Activated naive CD4-positive, alpha-beta T cell treated with Interleukin-2 at 50 U/mL for 16 hours (primary cell): ENCODE measurements at places on chromosomes 3 and 15.

GRCh38 chr3:100033184-100033583, 81.1 kb downstream of the FILIP1L start:
- no peak for DNase-seq

GRCh38 chr15:41967506-41968206, 4.7 kb downstream of the EHD4 start:
- DNase-seq: no peak

- no peak for DNase-seq
These were observed 44.7 kb upstream of the INO80 start for GRCh38 chr15:41160639-41161315.

- DNase-seq: no peak
These were observed 21.3 kb upstream of the BNC1 start for GRCh38 chr15:83305704-83306291.

DNA sequence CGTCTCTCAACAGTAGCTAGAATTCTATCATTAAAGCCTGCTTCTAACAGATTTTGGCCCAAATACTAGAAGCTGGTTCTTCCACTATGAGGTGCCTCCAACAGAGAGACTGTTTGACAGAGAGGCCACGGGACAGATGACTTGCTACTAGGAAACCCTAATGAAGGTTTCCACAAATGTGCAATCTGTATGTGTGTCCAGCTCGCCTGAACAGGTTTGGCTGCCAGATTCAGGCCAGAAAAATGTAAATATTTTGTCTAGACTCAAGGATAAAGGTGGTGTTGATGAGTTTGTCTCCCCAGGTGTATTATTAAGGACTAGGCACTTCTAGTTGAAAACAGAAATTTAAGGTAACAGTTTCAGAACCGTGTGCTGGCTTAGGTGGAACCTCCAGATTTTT, 91.6 kb upstream of the TRIM42 start:
- no peak for DNase-seq

- DNase-seq: no peak
These were observed 306.4 kb upstream of the STT3B start for GRCh38 chr3:31226346-31226745.

- DNase-seq: no peak
These were observed 67.9 kb downstream of the PRICKLE2 start for GRCh38 chr3:64157150-64158035.

- DNase-seq: no peak
These were observed 18.6 kb upstream of the DNAAF4 start for GRCh38 chr15:55526559-55527036.

- DNase-seq: no peak
These were observed 15.4 kb downstream of the CHRD start for GRCh38 chr3:184395320-184395660.

GRCh38 chr3:133949438-133949837, 53.8 kb upstream of the RAB6B start:
- DNase-seq: no peak

DNA sequence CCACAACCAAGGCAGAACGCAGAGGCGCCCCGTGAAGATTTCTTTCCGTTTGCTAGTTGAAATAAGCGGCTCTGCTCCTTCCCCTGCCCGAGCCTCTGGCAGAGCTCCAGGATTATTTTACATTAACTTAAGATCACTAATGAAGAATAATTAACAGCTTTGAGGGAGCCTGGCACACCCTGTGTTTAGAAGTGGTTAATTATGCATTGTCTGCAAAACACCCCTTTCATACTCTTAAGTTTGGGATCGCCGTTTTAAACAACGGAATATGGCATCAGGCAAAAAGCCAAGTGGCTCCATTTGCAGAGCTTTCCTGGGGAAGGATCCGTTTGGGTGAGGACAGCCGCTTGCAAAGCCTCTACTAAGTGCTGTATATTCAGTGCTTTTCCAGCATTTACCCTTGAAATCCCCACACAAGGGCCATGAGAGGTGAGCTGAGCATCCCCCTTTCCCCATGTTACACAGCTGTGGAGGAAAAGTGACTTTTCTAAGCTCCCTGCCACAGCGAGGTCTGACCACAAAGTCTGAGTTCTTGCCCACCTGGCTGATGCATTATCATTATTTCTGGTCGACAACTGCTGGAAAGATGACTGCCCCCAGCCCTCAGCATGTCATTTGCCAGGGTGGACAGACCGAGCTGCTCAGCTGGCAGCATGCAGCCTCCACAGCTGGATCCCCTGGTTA, 33.9 kb downstream of the IQSEC1 start:
- DNase-seq: no peak

DNA sequence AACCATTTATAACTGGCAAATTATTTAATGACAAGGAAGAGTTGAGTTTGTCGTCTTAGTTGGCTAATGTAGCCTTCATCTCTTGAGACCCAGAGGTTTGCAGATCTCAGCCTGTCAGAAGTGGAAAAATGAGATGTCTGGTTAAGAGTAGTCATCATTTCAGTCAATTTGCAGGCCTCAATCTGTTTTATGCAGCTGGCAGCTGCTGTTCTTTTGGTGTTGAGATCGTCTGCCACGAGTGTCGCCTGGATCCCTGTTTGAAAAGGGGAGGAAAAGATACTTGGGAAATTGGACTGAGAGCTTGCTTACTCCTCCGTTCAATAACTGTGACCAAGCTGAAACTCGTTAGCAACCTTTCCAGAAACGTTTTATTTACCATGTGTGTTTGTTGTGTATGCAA, 2.3 kb downstream of the PHLDB2 start:
- DNase-seq: no peak

DNA sequence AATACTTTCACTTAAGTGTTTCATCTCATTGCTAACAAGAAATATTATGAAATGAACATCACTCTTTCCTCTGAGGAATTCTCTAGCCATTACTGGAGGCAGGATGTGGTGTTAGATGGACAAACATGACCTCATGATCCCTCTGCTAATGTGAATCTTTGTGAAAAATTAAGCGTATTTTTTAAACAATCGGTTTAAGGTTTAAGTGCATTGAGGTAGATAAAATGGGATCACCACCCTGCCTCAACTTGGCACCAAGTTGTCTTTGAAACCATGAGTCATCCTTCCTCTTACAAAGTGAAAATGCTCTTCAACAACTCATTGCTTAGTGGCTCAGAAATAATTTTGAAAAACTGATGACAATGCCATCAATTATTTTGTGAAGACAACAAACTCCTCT, 76.0 kb upstream of the DCBLD2 start:
- no peak for DNase-seq

DNA sequence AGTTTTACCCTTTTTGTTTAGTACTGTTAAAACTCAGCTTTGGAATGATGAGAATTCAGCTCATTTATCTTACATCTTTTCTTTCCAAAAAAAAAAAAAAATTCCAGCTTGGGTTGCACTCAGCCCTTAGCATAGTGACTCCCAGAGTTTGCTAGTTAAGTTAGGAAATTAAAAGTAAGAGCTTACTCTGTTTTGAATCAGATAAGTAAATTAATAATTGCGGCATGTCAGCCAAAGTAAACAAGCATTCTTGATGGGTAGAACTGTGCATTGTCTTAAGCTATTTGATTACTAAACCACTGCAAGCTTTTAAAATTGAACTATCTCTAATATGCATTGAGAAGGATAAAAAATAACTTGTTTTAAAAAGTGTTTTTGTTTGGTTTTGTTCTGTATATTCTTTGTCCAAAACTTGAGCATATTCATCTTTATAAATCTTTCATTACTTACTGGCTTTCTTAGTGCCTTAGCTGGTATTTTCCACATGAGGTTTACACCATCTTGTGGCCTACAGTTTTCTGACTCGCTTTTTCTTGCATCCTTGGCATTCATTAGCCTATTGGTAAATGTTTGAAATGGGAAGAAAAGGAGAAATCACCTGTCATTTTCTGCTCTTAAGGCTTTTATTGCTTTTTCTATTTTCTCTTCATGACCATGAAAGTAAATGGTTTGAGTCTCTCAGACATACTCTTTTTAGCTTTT, 107.6 kb downstream of the FILIP1L start:
- DNase-seq: no peak

GRCh38 chr15:86555939-86556338, 476.3 kb downstream of the AGBL1 start:
- no peak for DNase-seq

GRCh38 chr3:189349772-189350171, 178.0 kb downstream of the TPRG1 start:
- no peak for DNase-seq

DNA sequence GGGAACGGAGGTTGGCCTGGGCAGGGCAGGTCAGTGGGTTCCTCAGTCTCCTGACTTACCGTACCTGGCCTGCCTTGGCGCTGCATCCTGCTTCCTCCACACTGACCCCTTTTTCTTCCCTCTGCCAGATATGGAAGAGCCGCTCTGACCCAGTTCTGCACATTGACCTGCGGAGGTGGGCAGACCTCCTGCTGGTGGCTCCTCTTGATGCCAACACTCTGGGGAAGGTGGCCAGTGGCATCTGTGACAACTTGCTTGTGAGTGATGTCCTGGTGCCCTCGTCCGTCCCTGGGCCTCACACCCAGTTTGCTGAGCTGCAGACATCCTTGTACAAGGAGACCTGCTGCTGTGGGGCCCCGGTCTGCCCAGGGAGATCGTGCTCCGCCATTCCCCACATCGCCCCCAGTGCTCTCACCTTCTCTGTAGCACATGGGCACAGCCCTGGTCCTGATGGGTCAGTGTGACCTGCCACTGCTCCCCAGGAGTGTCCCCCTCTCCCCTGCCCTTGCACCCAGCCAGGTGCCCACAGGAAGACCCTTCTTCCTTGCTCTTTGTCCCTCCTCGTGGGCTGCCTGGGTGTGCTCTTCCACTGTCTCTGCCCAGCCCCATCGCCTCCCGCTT, 21.0 kb downstream of the PPCDC start:
- DNase-seq: no peak

GRCh38 chr3:170277833-170278580, 55.8 kb downstream of the PRKCI start:
- no peak for DNase-seq

GRCh38 chr15:34124651-34125050, 22.8 kb downstream of the PGBD4 start:
- no peak for DNase-seq

- DNase-seq: no peak
These were observed 473.3 kb downstream of the CADM2 start for GRCh38 chr3:85432081-85432480.

DNA sequence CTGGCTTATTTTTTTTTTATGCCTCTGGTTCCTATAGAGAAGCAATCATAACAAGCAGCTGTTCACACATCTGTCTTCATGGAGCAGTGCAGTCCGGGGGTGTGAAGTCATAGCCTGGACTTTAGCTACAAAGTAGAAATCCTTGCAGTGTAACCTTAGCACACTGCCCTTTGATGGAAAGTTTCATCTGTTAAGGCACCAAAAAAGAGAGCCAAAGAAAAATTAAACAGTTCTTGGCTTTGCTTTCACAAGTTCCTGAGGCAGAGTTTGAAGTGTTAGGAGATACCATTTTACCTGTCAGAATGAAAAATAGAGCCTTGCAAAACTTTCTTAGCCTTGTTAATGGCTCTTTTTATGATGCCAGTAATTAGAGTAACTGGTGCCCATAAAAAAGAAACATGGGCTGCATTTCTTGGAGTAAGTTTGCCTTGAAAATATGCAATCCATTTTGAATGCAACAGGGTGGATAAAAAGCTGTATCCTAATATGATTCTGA, 84.1 kb downstream of the PIK3R4 start:
- no peak for DNase-seq

DNA sequence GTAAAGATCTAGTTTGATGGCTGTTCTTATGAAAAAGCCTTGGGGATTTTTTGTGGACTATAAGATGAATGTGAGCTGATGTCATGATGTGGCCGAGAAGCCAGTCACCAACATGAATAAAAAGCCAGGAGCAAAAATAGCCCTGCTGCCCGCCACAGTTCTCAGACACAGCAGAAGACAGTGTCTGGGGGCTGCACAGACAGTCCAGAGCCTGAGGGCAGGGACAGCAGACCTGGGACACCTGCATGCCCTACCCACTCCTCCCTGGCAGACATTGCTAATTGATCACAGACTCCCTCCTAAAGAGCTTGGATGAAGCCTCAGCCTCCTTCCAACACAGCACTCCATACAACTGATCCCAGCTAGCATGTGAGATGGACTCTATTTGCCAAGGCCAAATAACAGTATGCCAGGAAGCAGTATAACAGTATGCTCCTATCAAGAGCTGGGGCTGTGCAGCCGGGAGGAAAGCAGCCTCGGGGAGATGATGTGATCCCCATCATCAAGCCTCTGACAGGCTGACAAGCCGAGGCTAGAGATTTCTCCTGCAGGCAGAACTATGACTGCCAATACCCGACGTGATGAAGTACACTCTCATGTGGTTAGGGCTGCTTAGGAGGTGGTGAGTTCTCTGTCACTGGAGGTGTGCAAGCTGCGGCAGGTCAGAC, 105.4 kb upstream of the RPL32 start:
- no peak for DNase-seq

DNA sequence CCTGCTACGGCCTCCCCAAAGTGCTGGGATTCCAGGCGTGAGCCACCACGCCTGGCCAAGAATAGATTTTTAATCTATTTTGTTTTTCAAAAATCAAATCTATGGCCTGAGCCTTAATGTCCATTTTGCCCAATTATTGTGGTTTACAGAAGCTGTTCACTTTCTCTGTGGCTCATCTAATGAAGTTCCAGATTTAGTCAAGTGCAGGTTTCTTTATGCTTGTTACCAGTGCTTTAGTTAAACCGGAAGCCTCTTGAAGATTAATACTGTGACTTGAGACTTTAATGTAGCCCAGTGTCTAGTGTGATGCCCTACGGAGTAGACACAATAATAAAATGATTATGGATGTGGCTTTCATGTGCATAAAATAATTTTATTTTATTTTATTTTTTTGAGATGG, 16.5 kb upstream of the EDEM1 start:
- DNase-seq: no peak
